ENCODE measurements at places on chromosomes 6 and 20. TPM values are rescaled to one million over a fixed set of nuclear protein-coding genes. Genes with fewer than 3 reads are reported as not detected.

TRIM15 gene
- not detected for total RNA-seq

NQO2 gene
- total RNA-seq: 7.1 TPM

ZSCAN12 gene
- 11.8 TPM for total RNA-seq

FAM229B gene
- 12.1 TPM for total RNA-seq

NMBR gene
- not detected for total RNA-seq

OR2B2 gene
- total RNA-seq: not detected

HCRTR2 gene
- total RNA-seq: not detected

NRN1 gene
- total RNA-seq: 12.3 TPM

BCAS4 gene
- total RNA-seq: 1.0 TPM

DUSP15 gene
- total RNA-seq: 0.82 TPM

GJA10 gene
- not detected for total RNA-seq

VGLL2 gene
- 18.4 TPM for total RNA-seq

IRF4 gene
- total RNA-seq: 1.8 TPM

CALHM5 gene
- total RNA-seq: 1.9 TPM

LGSN gene
- total RNA-seq: not detected

STX7 gene
- 50.0 TPM for total RNA-seq

All from tongue (tissue), 3 donors.